Urinary bladder (tissue), 4 donors: ENCODE measurements at places on chromosomes 3 and 15. TPM values are rescaled to one million over a fixed set of nuclear protein-coding genes. Genes with fewer than 3 reads are reported as not detected.
A peak's percentile ranks its signal among the peaks of the same experiment; 100 is the strongest.

DNA sequence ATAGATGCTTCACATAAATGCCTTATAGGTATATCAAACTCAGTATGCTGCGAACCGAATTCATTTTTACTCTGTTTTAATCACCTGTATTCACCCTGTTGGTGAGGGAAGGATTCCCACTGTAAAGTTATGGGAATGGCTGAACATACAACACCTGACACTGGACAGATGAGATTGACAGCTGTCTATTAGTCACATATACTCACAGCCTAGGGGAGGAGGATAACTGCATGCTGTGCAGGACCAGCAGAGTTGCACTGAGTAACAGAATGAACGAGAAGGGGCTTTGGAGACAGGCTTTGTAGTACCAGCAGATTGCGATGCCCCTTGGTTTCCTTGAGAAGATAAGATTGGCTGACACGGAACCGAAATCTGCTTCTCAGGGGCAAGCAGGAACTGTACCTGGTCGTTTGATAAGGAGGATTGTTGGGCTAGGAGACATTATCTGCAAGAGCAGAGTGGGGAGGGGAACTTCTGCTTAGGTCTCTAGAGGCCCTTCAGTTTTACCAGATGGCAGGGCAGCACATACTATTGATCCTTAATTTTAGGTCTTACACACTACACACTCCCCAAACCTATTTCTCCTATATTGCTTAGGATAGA lies 43.5 kb upstream of the SLC22A13 start:
- DNase-seq: no peak

GRCh38 chr3:197505796-197506548 lies 49.8 kb downstream of the BDH1 start:
- no peak for DNase-seq

DNA sequence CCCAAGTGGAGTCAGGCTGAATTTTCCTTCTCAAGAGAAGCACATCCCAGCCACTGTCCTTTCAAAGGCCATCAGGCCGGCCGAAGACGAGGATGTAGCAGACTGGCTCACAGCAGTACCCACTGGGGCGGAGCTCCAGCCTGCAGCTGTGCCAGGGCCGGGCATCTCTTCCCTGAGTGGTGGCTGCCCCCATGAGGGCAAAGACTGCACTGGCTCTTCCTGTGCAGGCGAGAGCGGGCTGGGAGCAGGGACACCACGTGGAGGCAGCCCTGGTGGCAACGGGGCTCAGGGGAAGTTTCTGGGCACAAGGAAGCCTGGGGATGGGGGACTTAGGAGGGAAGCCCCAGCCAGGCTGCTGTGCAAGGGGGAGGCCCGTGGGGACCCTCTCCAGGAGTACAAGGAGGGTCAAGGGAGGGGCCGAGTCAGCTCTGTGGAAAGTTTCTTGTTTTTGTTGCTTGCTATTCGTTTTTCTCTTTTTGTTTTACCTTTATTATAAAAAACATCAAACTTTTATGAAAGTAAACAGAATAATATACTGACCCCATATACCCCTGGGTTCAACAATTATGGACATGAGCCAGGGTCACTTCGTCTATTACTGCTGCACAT lies 66.1 kb downstream of the RPN1 start:
- peak; percentile 60 for DNase-seq

GRCh38 chr15:70415398-70415797 lies 317.7 kb upstream of the TLE3 start:
- no peak for DNase-seq

GRCh38 chr15:101489237-101489598 lies 289 bp downstream of the PCSK6 start:
- no peak for DNase-seq

- DNase-seq: peak; percentile 23
Measured at GRCh38 chr3:48268936-48269561, 28.1 kb downstream of the ZNF589 start.

GRCh38 chr3:108134555-108134880 lies 43.7 kb upstream of the CD47 start:
- DNase-seq: no peak

DNA sequence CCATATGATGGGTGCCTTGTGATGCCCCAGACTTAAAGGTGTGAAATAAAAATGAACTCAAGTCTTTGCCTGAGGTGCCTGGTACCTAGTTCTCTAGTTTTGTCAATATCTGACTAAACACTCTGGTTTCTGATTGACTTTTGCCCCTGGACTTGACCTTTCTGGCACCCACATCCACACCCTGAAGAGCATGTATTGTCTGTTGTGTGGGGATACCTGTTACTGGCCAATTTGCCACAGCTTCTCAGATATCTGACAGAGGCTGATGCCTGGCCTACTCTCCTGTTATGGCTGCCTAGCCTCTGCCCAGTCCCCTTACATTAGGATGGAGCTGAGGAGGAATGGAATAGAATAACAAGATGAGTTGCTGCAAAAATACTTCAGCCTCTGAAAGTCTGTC lies 3.6 kb downstream of the ZBTB38 start:
- no peak for DNase-seq

DNA sequence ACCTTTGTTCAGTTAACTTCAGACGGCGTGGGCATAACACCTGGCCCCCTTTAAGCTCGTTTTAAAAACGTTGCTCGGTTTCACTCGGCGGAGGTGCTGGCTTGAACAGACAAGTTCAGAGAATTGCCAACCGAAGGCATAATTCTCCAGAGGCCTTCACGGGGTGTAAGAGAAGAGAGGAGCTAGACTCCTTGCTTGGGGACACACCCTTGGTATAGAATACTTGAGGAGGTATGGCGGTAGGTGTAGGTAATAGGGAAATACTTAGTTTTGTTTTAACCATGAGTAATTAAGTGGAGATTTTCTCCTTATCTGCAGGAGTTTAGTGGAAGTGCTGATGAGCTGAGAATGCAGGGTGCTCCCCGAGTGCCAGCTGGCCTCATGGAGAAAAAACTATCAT lies 921 bp downstream of the FBXL2 start:
- no peak for DNase-seq

- no peak for DNase-seq
Measured at GRCh38 chr3:94162700-94163099, 99.8 kb downstream of the NSUN3 start.

- DNase-seq: no peak
Measured at GRCh38 chr3:27114684-27115083, 254.5 kb downstream of the NEK10 start.

DNA sequence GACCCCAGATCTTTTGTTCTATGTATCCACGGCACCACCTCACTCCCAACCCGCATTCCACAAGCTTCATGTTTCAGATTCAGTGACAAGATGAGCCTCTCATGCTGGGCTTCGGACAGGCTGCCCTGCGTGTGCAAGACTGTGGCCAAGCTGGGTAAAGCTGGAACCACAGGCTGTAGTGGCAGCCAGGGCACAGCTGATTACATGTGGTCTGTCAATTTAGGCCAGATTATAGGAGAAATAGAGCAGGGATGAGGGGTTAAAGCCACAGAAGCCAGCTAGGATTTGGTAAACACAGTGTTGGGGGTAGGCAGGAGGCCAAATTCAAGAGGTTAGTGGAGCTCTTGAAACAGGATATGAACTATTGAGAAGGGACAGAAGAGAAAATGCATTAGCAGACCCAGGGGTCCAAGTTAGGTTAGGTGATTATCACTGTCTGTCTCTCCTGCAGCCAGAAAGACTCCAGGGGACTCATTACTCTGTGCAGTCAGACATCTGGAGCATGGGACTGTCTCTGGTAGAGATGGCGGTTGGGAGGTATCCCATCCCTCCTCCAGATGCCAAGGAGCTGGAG lies 12.9 kb downstream of the SNAPC5 start:
- no peak for DNase-seq

- no peak for DNase-seq
Measured at GRCh38 chr3:71006810-71007785, 576.4 kb downstream of the FOXP1 start.

DNA sequence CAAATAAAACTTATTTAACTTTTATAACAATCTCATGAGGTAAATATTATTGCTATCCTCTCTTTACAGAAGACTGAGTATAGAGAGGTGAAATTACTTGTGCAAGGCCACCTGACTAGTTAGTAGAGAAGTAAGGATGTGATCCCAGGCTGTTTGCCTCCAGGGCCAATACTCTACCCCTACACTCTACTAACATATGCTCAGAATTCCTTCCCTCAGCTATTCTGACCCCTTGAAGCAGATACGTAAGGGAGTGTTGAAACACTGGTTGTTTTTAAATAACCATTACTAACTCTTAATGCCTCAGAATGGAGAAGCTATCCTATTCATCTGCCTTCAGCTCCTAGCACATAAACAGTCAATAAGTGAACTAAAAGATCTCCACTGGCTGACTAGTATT lies 24.1 kb downstream of the CSTA start:
- no peak for DNase-seq

DNA sequence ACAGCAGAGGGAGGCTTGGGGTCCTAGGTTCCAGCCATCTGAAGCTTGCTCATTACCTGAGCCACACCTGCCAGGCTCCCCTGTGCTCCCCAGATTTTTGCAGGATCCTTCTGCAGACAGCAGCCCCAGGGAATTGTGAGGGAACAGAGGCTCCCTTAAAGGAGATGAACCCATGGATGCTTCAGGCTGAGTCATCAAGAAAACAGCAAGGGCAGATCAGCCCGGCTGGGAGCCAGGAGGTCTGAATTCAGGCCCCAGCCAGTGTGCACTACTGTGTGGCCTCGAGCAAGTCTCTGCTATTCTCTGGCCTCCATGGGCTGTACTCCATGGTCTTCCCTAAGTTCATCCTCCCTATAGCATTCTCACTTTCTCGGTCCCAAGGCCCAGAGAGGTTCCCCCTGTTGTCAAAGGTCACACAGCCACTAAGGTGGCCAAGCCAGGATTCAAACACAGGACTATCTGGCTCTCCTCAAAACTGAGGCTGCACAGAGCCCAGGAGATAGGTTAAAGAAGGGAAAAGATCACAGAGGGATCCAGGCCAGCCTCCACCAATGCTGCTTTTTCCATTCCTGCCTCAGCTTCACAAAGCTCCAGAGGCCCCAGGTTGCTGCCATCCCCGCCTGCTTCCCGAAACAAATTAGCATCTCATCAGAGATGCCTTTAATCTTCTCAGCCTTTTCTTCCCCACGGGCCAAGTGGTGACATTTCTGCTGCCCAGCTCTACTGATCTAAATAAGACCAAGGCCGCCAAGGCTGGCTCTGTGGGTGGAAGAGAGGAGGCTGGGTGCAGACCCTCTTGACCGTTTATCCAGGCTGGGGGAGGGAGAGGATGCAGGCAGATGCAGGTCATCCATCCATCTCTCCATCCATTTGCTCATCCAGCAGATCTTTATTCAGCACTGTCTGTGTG lies 21.2 kb upstream of the GRIP2 start:
- DNase-seq: no peak

Gene CACNA1D
- 23.5 TPM for total RNA-seq

Gene P4HTM
- 30.9 TPM for total RNA-seq

Gene GPR62
- not detected for total RNA-seq
